ENCODE measurements at places on chromosomes 16 and 17. TPM values are rescaled to one million over a fixed set of nuclear protein-coding genes. Genes with fewer than 3 reads are reported as not detected.

- DNase-seq: no peak
Observed at GRCh38 chr17:40058186-40058784, 4.1 kb upstream of the MED24 start.

GRCh38 chr16:28553776-28554633 lies at the start of gene SGF29:
Gene SGF29 (plus strand): TSS chr16:28553920. CDS start chr16:28581070, 27,150 bp downstream.
- DNase-seq: peak; percentile 94

- no peak for DNase-seq
Observed at GRCh38 chr17:50691550-50692447, 15.9 kb downstream of the ANKRD40 start.

DNA sequence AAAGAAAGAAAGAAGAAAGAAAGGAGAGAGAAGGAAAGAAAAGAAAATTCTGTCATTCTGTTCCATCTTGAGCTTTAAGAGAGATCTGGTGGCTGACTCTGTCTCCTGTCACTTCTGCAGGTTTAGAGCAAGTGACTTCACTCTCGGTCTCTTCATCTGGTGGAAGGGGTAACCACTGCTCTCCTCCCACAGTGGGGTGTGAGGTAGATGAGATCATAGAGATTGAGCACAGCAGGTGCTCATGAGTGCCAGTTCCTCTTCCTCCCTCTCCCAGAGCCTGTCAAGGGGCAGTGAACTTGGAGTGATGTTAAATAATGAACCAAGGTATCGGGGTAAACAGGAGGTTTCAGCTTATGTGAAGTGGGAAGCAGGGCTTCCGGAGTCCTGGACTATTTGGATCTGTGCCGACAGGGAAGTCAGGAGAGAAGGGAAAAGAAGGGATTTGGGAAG lies 47.7 kb downstream of the BEAN1 start:
- DNase-seq: peak; percentile 79

DNA sequence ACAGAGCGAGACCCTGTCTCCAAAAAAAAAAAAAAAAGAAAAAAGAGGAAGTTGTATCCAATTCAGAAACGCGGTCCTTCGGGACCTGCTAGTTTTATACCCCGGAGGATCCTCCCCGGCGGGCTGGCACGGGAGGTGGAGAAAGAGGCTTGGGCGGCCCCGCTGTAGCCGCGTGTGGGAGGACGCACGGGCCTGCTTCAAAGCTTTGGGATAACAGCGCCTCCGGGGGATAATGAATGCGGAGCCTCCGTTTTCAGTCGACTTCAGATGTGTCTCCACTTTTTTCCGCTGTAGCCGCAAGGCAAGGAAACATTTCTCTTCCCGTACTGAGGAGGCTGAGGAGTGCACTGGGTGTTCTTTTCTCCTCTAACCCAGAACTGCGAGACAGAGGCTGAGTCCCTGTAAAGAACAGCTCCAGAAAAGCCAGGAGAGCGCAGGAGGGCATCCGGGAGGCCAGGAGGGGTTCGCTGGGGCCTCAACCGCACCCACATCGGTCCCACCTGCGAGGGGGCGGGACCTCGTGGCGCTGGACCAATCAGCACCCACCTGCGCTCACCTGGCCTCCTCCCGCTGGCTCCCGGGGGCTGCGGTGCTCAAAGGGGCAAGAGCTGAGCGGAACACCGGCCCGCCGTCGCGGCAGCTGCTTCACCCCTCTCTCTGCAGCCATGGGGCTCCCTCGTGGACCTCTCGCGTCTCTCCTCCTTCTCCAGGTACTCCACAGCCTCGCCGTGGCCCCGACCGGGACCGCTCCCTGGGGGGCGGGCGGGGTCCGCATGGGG lies at the start of gene CDH3:
Gene CDH3 (plus strand): TSS at position 596 of the 779 bp plus-strand sequence. CDS start 70 bp downstream, at position 666.
- no peak for DNase-seq

- DNase-seq: no peak
Observed at GRCh38 chr17:20092973-20093626, 83.9 kb downstream of the SPECC1 start.

DNA sequence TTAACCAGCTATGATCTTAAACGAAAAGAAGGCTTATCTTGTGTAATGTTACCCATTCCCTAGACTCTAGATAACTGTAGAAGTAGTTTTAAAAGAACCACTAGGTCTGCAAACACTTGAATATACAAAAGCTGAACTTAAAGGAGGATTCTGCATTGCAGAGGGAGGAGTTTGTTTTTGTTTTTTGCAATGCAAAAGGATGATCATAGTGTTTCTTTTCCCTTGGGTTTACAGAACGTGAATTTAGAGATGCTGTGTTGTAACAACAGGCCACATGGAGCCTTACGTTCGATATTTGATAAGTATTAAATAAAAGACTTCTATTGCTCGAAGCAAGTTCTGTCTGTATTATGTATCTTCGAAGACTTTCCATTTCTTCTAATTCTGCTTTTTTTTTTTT lies 77.6 kb downstream of the CHD9 start:
- no peak for DNase-seq

- no peak for DNase-seq
Observed at GRCh38 chr17:67970783-67971182, 25.5 kb downstream of the C17orf58 start.

DNA sequence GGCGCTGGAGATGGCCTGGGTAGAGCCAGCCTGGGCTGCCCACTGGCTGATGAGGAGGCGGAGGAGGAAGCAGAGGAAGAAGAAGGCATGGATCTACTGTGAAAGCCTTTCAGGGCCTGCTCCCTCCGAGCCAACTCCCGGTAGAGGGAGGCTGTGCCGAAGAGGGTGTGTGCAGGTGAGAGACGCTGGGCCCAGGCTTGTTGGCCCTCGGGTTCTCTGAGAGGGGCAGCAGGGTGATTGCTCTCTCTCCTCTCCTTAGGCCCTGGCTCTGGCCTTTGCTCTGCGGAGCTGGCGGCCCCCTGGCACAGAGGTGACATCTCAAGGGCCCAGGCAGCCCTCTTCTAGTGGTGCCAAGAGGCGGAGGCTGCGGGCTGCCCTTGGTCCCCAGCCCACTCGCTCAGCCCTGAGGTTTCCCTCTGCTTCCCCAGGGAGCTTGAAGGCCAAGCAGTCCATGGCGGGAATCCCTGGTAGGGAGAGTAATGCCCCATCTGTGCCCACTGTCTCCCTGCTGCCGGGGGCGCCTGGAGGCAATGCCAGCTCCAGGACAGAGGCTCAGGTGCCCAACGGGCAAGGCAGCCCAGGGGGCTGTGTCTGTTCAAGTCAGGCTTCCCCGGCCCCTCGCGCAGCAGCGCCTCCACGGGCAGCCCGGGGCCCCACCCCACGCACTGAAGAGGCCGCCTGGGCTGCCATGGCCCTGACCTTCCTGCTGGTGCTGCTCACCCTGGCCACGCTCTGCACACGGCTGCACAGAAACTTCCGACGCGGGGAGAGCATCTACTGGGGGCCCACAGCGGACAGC lies 3.6 kb downstream of the TP53I13 start:
- no peak for DNase-seq

DNA sequence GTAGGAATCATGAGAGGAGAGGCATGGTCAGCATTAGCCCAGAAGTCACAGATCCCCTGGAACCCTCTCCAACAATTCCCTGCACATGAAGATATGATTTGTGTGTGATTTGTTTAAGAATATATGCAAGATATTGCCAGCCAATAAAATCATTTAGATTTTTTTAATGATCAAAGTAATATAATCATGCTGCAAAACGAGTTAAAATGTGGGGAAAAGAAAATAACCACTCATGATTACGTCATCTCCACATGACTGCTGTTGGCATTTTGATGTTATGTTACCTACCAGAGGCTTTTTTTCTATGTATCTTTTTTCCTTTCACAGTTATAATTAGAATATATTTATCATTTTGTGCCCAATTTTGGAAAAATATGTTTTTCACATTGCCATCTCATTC lies 22.4 kb downstream of the SLC35G3 start:
- no peak for DNase-seq

DNA sequence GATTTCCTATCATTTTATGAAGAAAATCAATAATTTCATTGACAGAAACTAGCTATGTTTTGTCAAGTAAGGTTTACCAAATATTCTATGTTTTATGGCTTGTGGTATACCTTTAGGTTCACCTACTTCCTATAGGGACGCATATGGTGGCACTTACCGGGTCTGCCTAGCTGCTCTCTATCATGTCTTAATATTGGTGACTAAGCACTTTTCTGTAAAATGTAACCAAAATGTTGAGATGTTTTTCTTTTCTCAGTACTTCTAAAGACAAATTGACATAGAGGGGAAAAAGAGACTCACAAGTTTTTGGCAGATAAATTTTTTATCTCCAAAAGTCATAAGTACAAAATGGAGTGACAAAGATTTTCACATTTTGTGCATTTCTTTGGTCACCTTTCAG lies 22.6 kb upstream of the MYH4 start:
- DNase-seq: no peak

- DNase-seq: peak; percentile 35
Observed at GRCh38 chr16:86072328-86073102, 173.6 kb downstream of the IRF8 start.

GRCh38 chr16:64428463-64429113 lies 693.3 kb downstream of the CDH11 start:
- no peak for DNase-seq

- no peak for DNase-seq
Observed at GRCh38 chr17:65925606-65926307, 266.2 kb downstream of the CEP112 start.

DNA sequence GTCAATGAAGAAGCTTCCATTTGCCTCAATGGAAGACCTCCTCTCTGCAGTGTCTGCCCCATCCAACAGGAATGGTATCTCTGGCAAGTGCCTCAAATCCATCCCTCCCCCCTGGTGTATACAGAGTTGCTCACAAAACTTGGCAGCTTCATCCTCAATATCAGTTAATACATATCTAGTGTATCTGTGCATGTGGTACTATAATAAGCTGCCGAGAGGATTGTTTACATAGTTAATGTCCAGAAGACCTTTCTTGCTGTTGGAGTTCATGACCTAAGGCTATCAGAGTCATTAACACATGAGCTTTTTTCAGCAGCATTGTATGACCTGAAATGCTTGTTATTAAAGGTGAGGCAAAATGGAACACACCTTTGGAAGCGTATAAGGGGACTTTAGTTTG lies 14.0 kb upstream of the RASL10B start:
- DNase-seq: no peak

GRCh38 chr17:44844390-44844830 lies 3.3 kb upstream of the HIGD1B start:
- DNase-seq: no peak

The CETP gene
- not detected for total RNA-seq

The ST6GALNAC2 gene
- total RNA-seq: 0.65 TPM

The NPIPA1 gene
- total RNA-seq: 84.1 TPM

The DLX4 gene
- 0.28 TPM for total RNA-seq

The TAC4 gene
- not detected for total RNA-seq

The C16orf92 gene
- total RNA-seq: not detected

The LRRC46 gene
- total RNA-seq: 0.53 TPM

The FNDC8 gene
- total RNA-seq: not detected

The PIRT gene
- total RNA-seq: not detected

The TMC8 gene
- 334 TPM for total RNA-seq

The CFAP119 gene
- total RNA-seq: 4.1 TPM

The MYO18A gene
- total RNA-seq: 92.6 TPM

The TSPOAP1 gene
- 69.4 TPM for total RNA-seq

All from activated CD4-positive, alpha-beta memory T cell treated with anti-CD3 and anti-CD28 coated beads, Interleukin-2, amount 10 ng/mL, durations not matched to agents 7 days and 5 days (primary cell).